ENCODE measurements at places on chromosomes 6 and 20.

DNA sequence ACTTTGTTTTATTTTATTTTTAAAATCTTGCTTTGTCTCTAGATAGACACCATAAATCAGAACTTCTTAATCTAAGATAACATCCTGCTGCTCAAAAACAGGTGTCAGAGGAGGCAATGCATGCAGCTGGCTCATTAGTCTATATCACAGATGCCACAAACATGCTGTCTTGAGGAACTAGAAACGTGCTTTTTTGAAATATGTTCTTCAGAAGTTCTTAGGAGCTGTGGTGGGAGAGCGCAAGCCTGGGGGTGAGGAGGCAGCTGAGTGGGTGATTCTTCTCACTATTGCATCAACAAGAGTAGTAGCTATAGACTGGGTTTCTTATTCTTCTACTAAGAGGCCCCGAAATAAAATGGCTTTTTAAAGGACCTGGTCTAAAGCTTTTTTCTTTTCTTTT, 23.4 kb downstream of the IL22RA2 start:
- DNase-seq = no peak

DNA sequence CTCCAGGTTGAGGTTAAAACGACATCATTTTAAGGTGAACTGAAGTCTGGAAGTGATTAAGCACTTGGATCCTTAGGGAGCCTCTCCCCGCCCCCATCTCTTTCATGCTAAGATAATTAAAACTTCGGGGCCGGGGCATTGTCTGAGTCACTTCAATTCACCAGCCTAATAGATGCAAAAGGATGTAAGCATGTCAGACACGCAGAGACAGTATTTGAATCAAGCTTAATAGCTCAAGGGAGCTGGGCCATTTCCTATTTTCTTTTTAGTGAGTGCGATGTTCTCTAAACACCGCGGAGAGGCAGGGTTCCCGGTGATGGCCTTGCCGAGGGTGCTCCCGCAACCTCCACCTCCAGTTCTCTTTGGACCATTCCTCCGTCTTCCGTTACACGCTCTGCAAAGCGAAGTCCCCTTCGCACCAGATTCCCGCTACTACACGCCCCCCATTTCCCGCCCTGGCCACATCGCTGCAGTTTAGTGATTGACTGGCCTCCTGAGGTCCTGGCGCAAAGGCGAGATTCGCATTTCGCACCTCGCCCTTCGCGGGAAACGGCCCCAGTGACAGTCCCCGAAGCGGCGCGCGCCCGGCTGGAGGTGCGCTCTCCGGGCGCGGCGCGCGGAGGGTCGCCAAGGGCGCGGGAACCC, 516 bp upstream of the IRF4 start:
- no peak for DNase-seq

DNA sequence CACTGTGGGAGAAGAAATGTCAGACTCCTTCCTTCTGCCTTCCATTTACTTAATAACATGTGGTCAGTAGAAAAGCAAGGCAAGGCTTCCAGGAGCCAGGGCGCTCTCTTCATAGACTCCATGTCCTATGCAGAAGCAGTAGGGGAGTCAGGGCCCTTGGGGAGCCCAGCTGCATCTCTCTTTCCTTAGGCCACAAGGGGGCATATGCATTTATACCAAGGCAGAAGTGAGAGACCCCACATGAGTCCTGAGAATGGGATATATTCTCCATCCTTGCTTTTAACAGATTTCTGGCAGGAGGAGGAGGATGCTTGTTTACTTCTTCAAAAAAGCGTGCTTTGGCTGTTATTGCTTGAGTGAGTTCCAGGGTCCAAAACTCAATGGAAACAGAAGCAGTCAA, 198.5 kb downstream of the HIVEP2 start:
- no peak for DNase-seq

- DNase-seq = no peak
These were observed 841.8 kb downstream of the PHF3 start for GRCh38 chr6:64477391-64477790.

- DNase-seq = no peak
These were observed 532.3 kb upstream of the MMS22L start for GRCh38 chr6:97815301-97815812.

- DNase-seq = no peak
These were observed 145.1 kb downstream of the QKI start for GRCh38 chr6:163559661-163560060.

DNA sequence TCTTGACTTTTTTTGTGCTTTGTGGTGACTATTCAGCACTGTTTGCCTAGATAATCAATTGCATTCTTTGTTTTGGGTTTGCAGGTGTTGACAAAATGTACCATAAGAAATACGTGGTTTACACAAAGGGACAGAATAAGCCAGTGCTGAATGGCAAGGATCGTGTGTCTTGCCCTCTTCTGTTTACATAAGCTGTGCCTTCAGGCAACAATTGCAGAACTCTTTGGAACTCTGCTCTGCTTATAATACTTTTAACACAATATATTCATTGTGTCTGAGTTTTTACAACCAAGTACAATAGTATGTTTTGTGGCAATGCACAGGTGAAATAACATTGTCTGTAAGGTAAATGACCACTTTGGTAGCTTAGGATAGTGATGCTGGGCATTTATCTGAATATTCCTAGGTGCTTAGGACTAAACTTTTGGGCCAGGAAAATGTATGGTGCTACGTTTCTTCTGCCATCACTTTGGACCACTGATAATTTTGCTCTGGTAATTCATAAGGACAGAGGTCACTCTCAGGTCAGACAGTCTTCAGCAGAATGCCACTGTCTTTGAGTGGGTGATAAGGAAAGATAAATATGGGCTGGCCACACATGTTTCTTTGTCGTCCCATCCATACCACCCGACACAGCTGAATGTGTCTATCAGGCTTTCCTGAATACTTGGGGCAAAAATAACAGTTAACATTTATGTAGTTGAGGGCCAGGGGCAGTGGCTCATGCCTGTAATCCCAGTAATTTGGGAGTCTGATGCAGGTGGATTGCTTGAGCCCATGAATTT, 344.6 kb upstream of the IMPG1 start:
- no peak for DNase-seq

GRCh38 chr6:107653183-107653580, 163.3 kb downstream of the SOBP start:
- DNase-seq = no peak

DNA sequence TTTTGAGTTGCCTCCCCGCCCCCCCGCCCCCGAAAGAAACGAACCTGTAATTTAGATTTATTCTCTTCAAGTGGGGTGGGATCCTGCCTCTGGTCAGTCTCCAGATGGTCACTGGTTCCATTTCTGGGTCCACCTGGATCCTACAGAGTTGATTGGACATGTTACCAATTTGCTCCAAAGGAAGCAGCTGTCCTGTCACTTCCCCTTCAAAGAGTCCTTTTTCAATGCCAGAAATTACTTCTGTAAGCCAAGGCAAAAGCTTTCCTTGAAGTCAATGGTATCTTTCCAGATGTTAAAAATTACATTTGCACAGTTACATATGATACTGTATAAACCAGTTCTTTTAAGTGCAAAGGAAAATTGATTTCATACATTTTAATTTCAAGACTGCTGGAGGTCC, 12.0 kb upstream of the ANKRD60 start:
- no peak for DNase-seq

DNA sequence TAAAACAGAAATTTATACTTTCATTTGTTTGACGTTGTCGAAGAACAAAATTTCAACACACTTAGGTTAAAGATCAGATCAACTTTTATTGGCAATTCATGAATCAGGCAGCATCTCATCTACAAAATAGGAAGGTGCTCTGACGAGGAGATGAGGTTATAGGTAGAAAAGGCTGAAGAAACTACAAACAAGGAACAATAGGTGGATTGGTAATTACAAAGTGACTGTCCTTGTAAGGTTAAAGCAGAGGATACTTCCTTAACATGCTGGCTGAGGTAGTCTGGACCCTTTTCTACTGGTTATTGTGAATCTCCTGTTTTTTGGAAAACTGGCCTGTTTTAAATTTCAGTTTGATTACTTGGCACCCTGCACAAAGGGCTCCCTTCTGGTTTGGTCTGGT, 32.5 kb upstream of the TRIM27 start:
- no peak for DNase-seq

DNA sequence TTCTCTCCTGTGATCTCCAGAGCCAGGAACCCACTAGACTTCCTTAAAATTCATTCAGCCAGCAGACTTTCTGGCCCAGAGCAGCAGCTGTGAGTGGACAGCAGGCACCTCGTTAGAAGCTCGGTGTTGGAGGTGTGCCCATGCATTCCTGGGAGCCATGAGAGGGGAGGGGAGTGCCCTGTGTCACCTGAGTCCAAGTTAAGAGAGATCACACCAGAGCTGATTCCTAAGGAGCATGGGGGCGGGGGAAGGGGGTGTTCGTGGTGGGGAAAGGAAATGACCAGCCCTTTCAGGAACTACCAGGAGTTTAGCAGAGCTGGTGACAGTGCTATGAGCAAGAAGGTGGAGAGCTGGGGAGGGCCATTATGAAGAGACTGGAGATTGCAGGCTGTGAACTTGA, 46.9 kb downstream of the GFRA4 start:
- DNase-seq = no peak

- DNase-seq = no peak
These were observed 4.4 kb upstream of the HLA-DMB start for GRCh38 chr6:32945108-32945760.

DNA sequence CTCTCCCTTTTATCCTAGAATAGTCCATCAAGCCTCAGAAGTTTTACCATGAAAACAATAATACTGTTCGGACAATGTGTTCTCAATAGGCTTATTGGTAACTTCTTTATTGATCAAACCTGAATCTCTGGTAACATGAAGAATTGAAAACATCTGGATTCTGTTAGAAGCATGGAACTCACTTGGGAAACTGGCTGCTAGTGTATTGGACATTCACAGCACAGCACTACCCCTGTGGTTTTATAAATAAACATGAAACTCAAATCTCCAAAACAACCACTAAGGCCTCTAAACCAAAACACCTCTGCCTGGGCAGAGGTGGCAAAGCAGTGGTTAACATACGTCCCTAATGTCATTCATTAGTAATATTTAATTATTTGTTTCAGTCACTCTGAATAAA, 157.6 kb upstream of the KCNQ5 start:
- DNase-seq = no peak

DNA sequence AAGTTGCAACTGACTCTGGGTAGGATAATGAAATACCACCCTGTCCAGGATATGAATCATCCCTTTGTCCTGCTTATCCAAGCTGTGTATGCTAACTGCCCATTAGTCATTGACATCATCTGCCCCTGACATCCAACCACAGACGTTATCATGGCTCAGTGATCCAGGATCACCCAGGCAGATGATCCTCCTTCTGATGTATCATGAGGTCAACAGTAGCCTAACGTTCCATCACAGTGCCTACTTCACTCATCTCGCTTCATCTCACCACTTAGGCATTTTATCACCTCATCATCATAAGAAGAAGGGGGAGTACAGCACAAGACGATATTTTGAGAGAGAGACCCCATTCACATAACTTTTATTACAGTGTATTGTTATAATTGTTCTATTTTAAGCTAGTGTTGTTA, 13.4 kb upstream of the BTN3A2 start:
- DNase-seq = no peak

GRCh38 chr20:3911956-3912355, 22.8 kb downstream of the PANK2 start:
- peak; percentile 44 for DNase-seq

DNA sequence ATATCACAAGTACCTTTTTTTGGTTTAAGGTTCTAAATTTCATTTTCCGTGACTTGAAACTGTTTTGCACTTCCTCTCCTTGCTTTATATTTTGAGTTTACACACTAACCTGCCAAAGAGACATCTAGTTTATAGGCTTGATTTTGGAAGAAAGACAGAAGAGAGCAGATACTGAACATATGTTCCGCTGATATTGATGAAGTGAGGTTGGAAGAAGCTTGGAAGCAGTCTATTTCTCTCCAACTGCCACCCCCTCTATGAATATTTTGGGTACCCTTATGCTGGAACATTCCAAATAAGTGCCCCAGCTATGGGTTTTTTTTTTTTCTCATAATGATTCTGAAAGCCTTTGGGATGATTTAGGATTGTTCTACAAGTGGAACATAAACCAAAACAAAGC, 150.6 kb downstream of the LAMA2 start:
- DNase-seq = no peak

DNA sequence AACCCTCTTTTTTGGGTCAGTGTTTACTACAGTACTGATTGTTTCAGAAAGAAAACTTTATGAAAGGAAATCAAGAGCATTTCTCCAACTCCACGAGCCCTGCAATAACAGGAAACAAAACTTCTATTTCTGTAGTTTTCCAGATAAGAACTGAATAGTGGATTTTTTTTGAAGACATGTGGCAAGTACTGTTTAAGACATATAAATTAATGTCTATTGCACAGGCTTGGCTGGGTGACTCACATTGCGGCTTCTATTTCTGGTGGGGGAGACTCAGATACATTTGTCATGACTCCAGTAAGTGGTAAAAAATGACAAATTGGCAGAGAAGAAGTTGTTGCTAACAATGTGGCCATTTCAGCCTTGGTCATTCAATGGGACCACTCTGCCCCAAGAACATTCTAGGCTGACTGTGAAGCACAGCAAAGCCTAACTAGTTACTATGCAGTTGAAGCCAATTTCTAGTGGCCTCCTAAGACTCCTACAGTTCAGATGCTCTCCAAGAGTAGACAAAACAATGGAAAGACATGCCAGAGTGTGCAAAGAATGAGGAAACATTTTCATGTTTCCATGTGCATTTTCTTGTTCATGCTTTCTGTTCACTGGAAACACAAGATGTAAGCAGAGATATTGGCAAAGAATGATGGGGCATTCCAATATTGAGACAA, 200.9 kb downstream of the EDN1 start:
- no peak for DNase-seq

GRCh38 chr20:2476742-2477615, 6.4 kb upstream of the SNRPB start:
- no peak for DNase-seq

- DNase-seq = no peak
These were observed 516.3 kb upstream of the CHD6 start for GRCh38 chr20:42134265-42135098.

GRCh38 chr20:59314997-59315396, 14.6 kb downstream of the EDN3 start:
- DNase-seq = no peak

DNA sequence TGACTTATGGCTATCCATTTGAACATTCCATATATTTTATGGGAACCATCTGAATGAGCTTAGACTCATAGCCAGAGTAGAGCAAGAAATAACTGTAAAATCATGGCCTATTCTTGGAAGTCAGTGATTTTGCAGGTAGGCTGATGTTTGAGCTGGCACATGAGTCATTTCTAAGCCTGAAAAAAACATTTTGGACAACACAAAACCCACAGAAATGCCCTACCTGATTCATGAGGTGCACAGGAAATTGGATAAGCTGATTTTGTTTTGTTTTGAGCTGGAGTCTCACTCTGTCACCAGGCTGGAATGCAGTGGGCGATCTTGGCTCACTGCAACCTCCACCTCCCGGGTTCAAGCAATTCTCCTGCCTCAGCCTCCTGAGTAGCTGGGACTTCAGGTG, 443.0 kb downstream of the PKHD1 start:
- DNase-seq = no peak

- DNase-seq = no peak
These were observed 3.9 kb downstream of the NR2E1 start for GRCh38 chr6:108169464-108170331.

GRCh38 chr20:46144432-46145025, 26.4 kb downstream of the CD40 start:
- DNase-seq = peak; percentile 17

Measured in hematopoietic multipotent progenitor cell treated with erythropoietin and hydrocortisone succinate and interleukin-3 and kit ligand, for 15 days (in vitro differentiated cells).